Muscle of back (tissue), 13 donors: ENCODE measurements at places on chromosomes 3 and 15. TPM values are rescaled to one million over a fixed set of nuclear protein-coding genes. Genes with fewer than 3 reads are reported as not detected.

DNA sequence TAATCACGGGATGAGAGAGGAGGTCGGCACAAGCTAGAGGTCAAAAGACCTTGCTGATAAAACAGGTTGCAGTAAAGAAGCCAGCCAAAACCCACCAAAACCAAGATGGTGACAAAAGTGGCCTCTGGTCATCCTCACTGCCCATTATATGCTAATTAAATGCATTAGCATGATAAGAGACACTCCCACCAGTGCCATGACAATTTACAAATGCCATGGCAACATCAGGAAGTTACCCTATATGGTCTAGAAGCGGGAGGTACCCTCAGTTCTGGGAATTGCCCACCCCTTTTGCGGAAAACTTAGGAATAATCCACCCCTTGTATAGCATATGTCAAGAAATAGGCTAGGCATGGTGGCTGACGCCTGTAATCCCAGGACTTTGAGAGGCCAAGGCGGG, 4.3 kb upstream of the ULK4 start:
- DNase-seq: no peak

DNA sequence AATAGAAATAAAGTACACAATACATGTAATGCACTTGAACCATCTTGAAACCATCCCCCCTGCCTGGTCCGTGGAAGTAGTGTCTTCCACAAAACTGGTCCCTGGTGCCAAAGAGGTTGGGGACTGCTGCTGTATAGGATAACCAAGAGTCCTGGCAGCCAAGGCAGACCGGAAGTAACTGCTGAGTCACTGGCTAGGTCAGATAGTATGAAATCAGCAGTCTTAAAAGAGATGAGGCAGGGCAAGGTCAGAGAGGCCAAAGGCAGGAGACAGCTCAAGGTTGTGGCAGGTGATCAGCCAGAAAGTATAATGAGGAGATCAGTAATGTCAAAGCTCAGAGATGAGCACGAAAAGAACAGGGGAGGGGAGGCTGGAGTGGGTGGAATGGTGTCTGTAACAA, 60.2 kb downstream of the MAP3K13 start:
- no peak for DNase-seq

DNA sequence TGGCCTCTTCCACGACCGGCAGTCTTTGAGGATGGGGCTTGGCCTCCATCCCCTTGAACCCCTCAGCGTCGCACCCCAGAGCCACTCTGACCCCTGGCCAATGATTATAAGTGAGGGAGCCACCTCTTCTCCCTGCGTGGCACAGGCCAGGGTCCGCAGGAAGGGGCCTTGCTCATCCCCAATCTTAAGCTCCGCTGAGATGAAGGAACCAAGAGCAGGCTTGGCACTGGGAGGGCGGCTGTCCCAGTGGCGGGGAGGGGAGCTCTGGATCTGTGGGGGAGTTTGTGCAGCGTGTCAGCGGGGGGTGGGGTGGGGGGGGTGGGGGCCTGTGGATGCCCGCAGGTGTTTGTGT, 13.8 kb upstream of the ADPGK start:
- DNase-seq: no peak

DNA sequence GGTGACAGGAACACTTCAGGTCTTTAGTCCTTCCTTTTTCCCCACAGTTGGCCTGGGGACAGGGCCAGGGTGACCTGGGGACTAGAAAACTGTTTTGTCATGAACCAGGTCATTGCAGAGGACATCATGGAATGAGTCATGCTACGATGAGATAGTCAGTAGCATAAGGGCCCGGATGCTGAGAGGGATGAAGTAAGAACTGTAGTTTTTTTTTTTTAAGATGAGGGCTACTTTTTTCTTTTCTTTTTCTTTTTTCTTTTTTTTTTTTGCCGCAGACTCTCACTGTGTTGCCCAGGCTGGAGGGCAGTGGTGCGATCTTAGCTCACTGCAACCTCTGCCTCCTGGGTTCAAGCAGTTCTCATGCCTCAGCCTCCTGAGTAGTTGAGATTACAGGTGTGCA, 8.0 kb downstream of the MAP2K5 start:
- no peak for DNase-seq

CD200 gene
- polyA plus RNA-seq: 16.1 TPM

DNA sequence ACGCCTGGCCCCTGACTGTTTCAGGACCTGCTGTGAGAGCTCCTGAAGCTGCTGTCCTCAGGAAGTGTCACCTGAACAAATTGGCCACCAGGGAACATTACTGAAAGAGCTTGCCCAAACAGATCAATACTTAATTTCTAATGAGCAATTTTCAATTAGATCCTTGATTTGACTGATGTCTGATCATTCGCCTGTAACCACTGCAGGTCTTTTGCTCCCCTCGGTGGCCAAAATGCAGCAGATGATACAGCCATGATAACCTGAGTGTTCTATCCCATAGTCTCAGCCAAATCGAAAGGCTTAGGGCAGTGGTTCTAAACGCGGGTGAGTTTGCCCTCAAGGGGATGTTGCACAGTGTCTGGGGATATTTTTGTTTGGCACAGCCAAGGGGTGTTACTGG, 57.6 kb upstream of the MEX3B start:
- DNase-seq: no peak
